NCI-H510A treated with DMSO at 0.1 percent for 48 hours (cell line): ENCODE measurements at places on chromosomes 2 and 18.

GRCh38 chr18:43888598-43888997 lies 611.3 kb upstream of the SYT4 start:
- no peak for DNase-seq

- DNase-seq, result no peak
Measured at GRCh38 chr2:236823041-236823629, 253.5 kb downstream of the ACKR3 start.

GRCh38 chr2:72027426-72028161 lies 120.1 kb downstream of the CYP26B1 start:
- DNase-seq, result no peak

- DNase-seq, result no peak
Measured at GRCh38 chr2:28602751-28603639, 107.1 kb downstream of the PLB1 start.

- no peak for DNase-seq
Measured at GRCh38 chr2:118856330-118856977, 9.0 kb upstream of the EN1 start.

DNA sequence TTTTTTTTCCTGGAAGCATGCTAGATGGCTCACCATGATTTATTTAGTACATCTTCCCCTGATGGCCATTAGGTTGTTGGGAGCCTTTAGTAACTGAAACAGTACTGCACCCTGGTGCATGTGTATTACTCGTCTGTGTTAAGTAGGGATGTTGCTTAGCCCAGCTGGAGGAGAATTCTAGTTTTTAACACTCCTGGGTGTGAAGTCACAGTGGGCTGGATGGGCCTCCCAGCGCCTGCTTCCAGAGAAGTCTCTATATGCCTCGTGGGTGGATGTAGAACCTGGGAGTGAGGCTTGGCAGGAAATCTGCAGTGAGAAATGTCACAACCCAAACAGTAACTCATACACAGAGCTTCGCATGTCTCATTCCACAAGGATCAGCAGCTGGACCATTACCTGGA lies 28.9 kb upstream of the NT5DC4 start:
- DNase-seq, result no peak

DNA sequence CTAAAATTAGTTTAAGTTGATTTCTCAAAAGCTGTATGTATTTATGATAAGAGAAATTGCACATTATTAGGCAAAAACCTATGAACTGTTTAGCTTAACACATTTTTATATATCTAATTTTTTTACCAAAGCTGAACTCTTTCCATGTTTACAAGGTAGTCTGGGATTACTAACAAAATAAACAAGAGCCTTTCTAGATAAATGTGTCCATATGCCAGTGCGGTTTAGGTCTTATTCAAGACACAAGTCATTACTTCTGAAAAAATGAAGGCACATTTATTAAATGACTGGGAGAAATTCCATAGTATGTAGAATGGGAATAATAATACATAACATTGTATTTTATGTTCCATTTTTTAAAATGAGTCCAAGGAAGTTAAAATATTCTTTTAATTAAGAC lies 82.0 kb downstream of the DPP4 start:
- DNase-seq, result no peak

DNA sequence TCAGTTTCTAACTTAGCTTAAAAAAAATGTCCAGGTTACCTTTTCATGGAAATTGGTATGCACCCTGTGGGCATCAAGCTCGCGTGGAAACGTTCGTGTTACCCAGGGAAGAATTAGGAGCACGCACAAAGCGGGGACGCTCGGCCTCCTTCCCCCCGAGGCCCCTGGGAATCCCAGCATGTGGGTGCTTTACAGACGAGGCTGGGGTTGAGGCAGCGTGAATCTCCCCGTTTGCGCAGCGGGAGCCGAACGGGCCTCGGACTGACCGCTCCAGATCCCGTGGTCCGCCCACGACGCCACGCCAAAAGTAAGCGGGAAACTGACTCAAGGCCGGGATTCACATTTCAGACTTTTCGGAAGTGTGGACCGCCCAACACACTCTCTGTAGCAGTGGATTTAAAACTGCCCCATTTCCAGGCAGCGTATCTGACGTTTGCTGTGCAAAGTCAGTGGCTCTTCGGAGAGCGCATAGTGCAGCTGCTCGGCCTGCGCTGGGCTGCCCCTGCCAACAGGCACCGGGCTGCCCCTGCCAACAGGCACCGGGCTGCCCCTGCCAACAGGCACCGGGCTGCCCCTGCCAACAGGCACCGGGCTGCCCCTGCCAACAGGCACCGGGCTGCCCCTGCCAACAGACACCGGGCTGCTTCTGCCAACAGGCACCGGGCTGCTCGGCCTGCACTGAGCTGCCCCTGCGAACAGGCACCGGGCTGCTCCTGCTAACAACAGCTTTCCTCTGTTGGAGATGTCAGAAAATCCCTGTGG lies 49.7 kb downstream of the SH3YL1 start:
- DNase-seq, result no peak

- no peak for DNase-seq
Measured at GRCh38 chr2:85886590-85886989, 2.2 kb downstream of the ST3GAL5 start.

- DNase-seq, result no peak
Measured at GRCh38 chr2:133607679-133608078, 39.4 kb upstream of the NCKAP5 start.

GRCh38 chr2:225416616-225417367 lies 17.3 kb downstream of the NYAP2 start:
- DNase-seq, result no peak

GRCh38 chr18:74831571-74832250 lies 234.0 kb downstream of the ZNF407 start:
- DNase-seq, result peak; percentile 41

DNA sequence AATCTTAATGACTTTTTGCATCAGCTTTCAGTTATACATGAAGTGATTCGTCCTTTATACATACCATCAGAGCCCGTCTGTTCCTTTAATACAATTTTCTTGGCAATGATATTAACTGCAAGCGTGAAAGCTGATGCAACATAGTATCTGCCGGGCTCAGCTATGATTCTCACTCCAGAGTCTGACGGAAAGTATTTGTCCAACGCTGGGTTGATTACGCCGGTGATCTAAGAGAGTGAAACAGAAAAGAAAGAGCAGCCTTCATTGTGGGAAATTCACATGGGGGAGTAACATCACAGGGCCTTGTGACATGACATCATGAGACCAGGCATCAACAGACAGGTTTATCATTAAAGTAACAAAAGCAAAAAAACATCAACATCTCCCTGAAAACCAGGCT lies 6.2 kb downstream of the ODC1 start:
- no peak for DNase-seq

DNA sequence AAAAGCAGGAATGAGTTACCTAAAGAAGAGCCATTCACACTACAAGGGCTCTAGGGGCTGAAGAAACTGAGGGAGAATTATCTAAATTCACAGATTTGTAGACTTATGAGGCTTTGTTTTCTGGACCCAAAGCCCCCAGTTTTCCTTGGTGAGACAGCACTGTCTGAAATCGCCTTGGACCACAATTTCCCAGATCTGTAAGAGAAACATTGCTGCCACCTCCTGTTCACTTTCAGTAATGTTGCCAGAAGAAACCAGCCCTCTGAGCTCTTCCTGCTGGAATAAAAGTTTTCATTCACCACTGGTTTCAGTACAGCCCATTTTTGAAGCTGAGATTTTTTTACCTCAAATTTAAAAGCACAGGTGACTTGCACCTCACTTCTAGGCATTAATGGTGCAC lies 169.2 kb downstream of the CDH20 start:
- peak; percentile 90 for DNase-seq

- DNase-seq, result no peak
Measured at GRCh38 chr2:168583064-168583709, 127.1 kb downstream of the CERS6 start.

DNA sequence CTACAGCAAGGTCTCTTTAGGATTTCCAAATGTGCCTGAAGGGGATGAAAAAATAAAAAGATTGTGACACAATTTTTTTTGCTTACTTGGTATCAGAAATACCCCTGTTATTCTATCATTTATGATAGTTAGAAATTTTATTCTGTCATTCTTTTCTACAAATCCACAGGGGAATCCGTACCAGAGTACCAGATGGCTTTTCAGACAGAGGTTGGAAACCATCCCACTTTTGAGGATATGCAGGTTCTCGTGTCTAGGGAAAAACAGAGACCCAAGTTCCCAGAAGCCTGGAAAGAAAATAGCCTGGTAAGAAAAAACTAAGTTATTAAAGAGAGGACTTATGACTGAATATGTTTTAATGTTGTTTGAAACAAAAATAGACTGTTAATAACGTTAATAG lies 92.6 kb upstream of the FAM117B start:
- DNase-seq, result no peak

DNA sequence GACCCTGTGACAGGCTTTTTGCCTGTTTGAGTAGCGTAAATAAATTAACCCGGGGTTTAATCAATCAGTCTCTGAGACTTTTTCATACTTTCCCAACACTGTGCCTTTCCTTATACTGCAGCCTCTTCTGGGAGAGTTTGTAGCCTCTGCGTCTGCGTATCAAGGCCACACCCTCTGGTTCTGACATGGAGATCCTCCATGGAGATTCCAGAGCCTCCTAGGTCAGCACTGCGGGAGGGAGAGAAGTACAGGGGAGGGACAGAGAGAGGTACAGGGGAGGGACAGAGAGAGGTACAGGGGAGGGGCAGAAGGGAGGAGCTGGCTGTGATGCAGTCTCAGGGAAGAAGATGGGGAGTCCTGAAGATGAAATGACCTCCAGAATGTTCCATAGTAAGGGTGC lies 166.0 kb downstream of the ARL4C start:
- no peak for DNase-seq

GRCh38 chr2:41764919-41765318 lies 282.9 kb upstream of the PKDCC start:
- DNase-seq, result no peak

DNA sequence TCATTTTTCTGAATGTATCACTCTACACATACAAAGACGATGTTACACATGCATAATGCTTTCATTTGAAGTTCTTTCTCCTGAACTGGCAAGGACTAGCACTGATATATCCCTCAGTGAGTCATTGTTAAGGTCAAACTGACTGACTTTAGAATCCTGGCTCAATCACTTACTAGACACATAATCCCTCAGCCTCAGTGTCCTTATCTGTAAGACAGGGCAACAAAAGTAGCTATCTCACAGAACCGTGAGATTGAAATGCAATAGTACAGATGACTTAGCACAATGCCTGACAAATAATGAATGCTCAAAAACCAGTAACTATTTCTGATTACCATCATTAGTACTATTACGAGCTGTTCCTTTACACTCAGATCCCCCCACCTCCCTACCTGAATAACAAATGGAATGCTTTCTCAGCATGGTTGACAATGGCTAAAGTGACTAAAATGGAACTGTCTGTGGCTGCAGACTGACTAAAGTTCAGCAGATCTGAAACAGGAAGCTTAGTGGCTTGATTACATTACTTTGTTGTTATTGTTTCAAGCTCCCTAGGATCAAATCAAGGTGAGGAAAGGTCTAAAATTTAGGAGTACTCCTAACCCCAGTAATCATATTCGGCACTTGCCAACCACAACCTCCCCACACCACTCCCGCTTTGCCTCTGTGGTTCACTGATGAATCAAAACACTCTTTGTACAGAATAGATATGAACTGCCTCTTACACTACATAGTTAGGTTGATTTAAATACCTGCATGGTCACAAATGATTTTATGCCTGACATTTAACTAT lies 35.8 kb upstream of the CACNB4 start:
- DNase-seq, result no peak

- no peak for DNase-seq
Measured at GRCh38 chr2:46393865-46394264, 85.5 kb upstream of the TMEM247 start.

DNA sequence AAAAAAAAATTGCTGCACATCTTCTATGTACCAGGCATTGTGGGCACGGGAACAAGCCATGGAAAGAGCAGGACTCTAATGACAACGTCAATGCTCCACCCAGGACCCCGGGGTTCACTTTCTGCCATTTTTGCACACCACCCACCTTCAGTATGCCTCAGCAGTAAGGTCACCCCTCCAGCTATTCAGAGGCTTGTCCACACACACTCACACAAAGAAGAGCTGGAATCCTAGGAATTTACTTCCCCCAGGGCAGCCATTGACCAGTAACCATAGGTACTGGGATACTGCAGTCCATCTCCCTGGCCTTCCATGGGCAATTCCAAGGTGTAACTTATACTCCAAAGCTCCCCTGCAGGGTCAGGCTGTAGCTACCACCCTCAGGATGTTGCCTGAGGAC lies 170.8 kb downstream of the SUCLG1 start:
- DNase-seq, result no peak

DNA sequence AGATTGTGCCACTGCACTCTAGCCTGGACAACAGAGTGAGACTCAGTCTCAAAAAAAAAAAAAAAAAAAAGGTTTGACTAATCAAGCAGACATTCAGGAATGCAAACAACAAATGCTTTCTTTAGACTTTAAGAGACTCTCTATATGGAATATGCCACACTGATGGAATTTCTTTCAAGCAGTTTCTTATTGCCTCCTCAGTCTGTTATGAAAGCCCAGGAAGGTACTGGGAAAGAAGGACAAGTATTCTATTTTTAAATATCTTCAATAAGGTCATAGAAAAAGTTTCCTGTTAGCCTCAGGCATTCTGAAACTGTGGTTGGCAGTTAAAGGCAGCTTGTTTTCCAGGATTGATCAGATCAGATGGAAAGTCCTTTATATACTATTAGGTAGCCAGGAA lies 241.6 kb downstream of the PIK3C3 start:
- no peak for DNase-seq

DNA sequence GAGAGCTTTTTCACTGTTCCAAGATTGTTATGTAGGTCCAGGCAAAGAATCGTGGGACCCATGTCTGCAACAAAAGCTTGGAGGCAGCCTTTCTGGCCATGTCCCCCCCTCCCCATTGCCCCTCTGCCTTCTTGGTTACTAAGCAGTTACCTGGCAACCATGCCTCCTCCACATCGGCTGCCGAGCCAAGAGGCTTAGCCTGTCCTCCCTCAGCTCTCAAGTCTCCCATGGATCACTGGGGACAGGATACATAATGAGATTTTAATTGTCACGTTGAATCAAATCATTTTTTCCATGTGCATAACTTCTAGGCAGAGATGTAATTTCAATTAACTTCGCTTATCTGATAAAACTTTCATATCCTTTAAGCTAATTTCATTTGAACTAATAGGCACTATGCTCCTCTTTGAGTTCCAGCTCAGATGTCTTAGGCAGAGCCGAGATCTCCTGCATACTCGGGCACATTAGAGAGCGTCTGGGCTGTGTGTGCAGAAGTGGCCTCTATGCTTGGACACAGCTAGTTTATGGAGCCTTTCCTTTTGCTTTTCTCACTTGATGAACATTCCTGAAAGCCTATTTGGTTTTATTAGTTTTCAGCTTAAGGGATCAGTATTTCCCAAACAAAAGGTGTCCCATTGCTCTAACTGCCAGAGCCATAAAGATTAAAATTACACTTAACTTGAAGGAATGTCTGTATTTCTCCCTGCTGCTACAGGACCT lies 80.7 kb downstream of the LYPD1 start:
- DNase-seq, result no peak
